ENCODE measurements at places on chromosomes 6 and 20. TPM values are rescaled to one million over a fixed set of nuclear protein-coding genes. Genes with fewer than 3 reads are reported as not detected.

Gene PBX2
- 93.4 TPM for total RNA-seq

Gene MRPS26
- 101 TPM for total RNA-seq

Gene DNMT3B
- 2.7 TPM for total RNA-seq

Gene KIF6
- total RNA-seq: 0.40 TPM

Gene POU3F2
- not detected for total RNA-seq

Gene DYNLT2
- 0.50 TPM for total RNA-seq

Gene ADGRF1
- total RNA-seq: 15.1 TPM

DNA sequence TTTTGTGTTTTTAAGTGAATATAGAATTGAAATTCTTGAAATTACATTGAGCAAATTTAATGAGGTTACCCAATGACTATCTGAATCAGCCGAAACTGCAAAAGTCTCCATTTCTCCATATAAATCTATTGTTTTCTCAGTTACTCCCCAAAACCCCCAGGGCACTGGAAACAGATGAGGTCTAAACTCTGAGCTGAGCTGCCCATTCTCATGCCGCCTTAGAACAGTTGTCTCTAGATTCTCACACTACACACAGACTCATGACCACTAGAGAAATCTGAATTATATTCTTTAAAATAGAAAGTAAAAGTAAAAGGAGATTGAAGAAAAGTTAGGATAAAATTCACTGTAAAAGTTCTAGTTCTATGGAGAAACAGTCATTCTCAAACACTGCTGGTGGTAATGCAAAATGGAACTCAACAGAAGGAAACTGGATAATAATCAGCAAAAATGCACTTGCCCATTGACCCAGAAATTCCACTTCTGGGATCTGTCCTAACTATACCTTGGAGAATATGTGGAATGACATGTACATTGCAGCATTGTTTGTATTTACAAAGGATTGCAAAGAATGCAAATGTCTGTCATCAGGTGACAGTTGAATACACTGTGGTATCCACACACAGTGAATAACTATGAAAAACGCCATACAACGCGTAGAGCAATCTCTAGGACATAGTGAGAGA is 125.5 kb downstream of the IPCEF1 start:
- no peak overlapping the region for H3K27ac ChIP-seq
- no peaks in the 10 kb centered on the region for H3K27me3 ChIP-seq
- no peak overlapping the region for H3K4me3 ChIP-seq
- DNase-seq: no peak
- H3K36me3 ChIP-seq: no peaks in the 10 kb centered on the region

- no peak overlapping the region for H3K4me3 ChIP-seq
- no peak overlapping the region for H3K27ac ChIP-seq
- DNase-seq: no peak
- H3K27me3 ChIP-seq: no peaks in the 10 kb centered on the region
- peaks cover 4% of the 10 kb centered on the region for H3K4me1 ChIP-seq
Measured at GRCh38 chr6:119333707-119334295, 15.8 kb downstream of the MAN1A1 start.

DNA sequence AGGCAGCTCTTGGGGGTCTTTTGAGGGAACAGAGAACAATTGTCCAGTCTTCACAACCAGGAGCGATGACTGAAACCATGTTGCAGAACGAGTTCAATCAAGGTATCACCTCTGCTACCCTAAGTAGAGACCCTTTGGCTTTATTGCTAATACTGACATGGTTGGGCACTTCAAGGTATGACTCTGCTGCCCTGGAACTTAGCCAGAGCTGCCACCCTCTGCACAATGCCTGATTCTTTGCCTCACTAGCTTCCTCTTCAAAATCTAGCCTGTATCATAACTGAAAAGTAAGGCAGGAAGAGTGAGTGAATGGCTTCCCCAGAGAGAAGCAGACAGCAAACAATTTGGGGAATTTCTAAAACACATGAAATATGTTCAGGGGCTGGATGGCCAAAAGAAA is 592.7 kb upstream of the NRSN1 start:
- H3K4me1 ChIP-seq: peaks cover 19% of the 10 kb centered on the region
- DNase-seq: peak; percentile 53
- no peaks in the 10 kb centered on the region for H3K27me3 ChIP-seq
- no peaks in the 10 kb centered on the region for H3K36me3 ChIP-seq

DNA sequence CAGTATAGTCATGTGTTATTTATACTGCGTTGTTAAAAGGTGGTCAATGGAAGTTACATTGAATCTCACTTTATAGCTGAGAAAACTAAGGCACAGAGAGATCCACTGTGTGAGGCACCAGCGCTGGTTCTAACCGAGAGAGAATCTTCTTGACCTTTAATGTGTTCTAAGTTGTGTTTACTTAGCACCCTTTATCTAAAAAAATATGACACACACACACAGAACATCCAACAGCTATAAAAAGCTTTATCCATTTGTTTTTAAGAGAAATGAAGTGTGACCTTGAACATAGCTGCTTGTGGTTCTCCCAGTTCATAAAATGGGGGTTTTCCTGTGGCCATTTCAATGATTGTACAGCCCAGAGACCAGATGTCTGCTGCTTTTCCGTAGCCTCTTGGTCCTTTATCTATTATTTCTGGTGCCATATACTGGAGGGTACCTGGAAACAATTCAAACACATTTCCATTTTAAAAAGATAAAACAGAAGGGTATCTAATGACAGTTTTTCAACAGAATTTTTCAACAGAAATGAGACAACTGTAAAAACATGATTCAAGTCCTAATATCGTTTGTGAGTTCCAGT is 54.8 kb upstream of the MAP7 start:
- no peak overlapping the region for H3K4me3 ChIP-seq
- H3K27me3 ChIP-seq: no peaks in the 10 kb centered on the region
- H3K27ac ChIP-seq: no peak overlapping the region

DNA sequence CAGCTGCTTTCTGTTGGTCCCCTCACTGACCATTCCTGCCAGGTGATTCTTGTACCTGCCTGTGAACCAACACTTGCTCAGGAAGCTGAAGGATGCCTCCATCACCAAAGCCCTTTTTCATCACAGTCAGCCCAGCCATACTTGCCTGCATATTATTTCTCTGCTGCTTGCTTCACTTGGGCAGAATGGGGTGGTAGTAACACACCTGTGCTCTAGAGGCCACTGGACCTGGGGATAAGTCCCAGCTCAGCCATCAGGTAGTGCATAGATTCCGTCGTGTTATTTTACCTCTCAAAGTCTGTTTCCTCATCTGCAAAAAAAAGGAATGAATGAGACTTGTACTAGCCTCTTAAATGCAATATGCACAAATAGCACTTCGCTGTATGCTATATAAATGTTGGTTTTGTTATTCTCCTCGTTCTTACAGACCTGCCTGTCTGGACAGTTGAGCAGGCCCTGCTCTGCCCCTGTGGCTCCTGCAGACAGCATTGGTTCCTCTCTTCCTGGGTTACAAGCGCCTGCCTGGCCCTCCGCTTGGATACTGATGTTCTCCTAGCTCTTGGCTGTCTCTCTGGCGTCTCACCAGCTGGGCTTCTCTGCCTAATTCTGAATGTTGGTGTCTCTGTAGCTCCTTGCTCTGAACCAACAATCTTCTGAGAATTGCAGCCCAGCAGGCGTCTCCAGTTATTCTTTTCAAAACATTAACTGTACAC is 151.8 kb downstream of the UNC5CL start:
- no peaks in the 10 kb centered on the region for H3K36me3 ChIP-seq
- H3K27ac ChIP-seq: no peak overlapping the region
- DNase-seq: no peak

- no peak overlapping the region for H3K27ac ChIP-seq
- no peaks in the 10 kb centered on the region for H3K36me3 ChIP-seq
- no peak overlapping the region for H3K4me3 ChIP-seq
Measured at GRCh38 chr6:71199736-71200135, 88.9 kb upstream of the OGFRL1 start.

DNA sequence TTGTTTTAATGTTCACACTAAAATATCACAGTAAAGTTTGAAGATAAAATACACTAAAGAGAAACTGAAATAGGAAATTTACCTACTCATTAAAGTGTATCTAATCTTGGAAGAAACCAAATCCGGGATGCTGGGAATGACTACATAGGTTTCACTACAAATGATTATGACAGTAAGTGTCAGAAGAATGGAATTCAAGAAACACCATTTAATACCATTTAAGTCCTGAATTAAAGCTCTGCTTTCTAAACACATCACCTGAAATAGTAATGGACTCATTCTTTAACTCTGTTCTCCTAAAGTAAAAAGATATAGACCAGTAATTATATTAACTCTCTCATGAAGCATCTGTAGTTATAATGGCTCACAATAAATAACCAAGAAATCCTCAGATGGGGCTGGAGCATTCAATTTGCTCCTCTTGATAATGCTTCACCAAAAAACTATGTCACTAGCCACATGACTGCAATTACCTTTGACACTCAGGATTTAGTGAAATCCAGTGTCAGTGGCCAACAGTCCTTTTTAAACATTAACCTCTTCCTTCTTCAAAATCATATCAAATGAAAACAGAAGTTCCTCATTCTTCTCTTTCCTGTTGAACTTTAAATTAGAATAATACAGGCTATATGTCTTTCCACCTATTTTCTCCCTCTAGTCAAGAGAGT is 41.4 kb downstream of the MAP7 start:
- DNase-seq: no peak
- H3K4me1 ChIP-seq: peaks cover 16% of the 10 kb centered on the region
- no peaks in the 10 kb centered on the region for H3K36me3 ChIP-seq
- no peaks in the 10 kb centered on the region for H3K27me3 ChIP-seq

- no peak overlapping the region for H3K4me3 ChIP-seq
- no peak for DNase-seq
- peaks cover 39% of the 10 kb centered on the region for H3K4me1 ChIP-seq
- no peak overlapping the region for H3K27ac ChIP-seq
- peaks cover 33% of the 10 kb centered on the region for H3K27me3 ChIP-seq
Measured at GRCh38 chr20:20363434-20363798, 4.5 kb upstream of the INSM1 start.

GRCh38 chr20:17161673-17162481 is 65.0 kb upstream of the PCSK2 start:
- no peaks in the 10 kb centered on the region for H3K4me1 ChIP-seq
- no peak overlapping the region for H3K27ac ChIP-seq
- DNase-seq: no peak
- no peak overlapping the region for H3K4me3 ChIP-seq

DNA sequence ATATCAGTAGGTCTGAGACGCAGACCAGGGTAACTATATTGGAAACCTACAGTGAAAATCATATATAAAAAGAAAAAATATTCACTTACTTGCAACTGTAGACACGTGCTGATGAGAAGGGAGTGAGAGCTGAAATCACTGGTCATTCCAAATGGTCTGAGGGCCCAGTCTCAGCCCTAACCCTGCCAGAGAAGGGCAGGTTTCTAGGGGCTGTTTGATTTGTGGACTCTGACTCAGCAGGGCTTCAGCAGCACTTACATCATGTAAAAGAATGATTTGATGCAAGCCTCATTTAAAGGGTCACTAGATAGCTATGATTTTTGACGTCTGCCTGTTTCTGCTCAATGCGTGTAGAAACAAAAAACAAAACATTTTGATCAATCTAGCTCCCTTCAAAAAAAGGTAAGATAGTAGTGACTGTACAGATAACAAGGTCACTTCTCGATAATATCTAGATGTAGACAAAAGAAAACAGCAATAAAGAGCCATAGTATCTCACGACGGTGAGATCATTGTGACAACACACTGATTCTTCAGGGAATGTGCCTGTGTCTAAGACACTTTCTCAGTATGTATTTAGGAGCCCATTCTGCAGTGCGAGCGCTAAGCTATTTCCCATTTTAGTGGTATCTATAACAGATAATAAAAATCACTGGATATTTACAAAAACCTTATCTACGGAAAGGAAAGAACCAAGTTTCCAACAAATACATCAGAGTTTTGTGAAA is 307.2 kb downstream of the HIVEP2 start:
- no peaks in the 10 kb centered on the region for H3K4me1 ChIP-seq
- H3K27me3 ChIP-seq: no peaks in the 10 kb centered on the region
- H3K4me3 ChIP-seq: no peak overlapping the region
- H3K36me3 ChIP-seq: no peaks in the 10 kb centered on the region

GRCh38 chr20:37225146-37225545 is 36.5 kb downstream of the GHRH start:
- no peaks in the 10 kb centered on the region for H3K27me3 ChIP-seq
- peaks cover 62% of the 10 kb centered on the region for H3K36me3 ChIP-seq
- H3K4me1 ChIP-seq: no peaks in the 10 kb centered on the region

DNA sequence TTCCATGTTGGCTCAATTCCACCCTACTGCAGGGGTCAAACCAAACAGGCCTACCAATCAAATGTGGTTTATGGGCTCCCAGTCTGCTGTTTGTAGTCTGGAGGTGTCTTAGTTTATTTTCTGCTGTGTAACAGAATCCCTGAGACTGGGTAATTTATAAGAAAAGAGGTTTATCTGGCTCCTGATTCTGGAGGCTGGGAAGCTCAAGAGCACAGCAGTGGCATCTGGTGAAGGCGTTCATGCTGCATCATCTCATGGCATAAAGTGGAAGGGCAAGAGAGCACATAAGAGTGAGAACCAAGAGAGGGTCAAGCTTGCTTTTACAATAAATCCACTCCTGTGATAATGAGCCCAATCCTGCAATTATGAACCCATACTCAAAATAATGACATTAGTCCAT is 85.4 kb downstream of the C6orf52 start:
- no peaks in the 10 kb centered on the region for H3K36me3 ChIP-seq
- DNase-seq: no peak
- H3K27me3 ChIP-seq: no peaks in the 10 kb centered on the region
- H3K27ac ChIP-seq: no peak overlapping the region
- no peak overlapping the region for H3K4me3 ChIP-seq
- peaks cover 13% of the 10 kb centered on the region for H3K4me1 ChIP-seq

- DNase-seq: no peak
- H3K4me3 ChIP-seq: no peak overlapping the region
- peaks cover 25% of the 10 kb centered on the region for H3K4me1 ChIP-seq
Measured at GRCh38 chr20:63518351-63518861, 2.2 kb upstream of the PPDPF start.

DNA sequence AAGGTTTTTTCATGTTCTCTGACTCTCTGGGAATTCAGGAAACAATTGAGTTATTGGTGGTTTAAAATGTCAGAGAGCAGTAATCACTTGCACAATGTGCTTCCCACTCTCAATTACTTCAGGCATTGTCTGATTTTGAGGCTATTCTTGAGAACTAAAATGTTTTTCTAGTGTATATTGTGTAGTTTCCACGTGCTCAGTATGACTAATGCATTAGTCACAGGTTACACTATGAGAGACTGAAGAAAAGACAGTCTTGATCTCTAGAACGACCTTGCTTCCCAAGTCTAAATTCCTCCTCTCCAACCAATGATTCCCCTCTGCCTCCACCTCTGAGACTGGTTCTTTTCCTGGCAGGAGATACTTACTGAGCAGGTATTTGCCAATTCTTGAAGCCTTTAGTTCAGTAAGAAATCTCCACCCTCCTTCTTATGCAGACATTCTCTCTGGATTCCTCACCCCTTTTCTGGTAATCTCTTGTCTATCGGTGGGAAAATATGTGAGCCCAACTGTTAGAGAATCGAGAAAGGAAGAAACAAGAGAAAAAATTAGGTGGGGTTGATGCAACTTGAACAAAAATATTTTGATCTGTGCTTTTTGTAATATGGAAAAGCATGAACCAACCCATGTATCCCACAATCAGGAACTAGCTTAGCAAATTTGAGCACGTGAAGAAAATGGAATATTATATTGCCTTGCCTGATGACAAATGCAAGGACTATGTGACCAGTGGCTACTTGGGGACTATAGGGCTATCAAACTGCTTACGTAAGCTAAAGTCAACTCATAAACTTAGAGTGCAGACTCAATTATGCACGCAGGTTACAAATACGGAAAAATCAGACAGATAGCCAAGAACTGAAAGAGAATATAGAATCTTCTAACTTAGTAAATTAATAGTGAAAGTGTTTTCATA is 61.1 kb upstream of the SLC22A16 start:
- no peak for DNase-seq
- no peak overlapping the region for H3K4me3 ChIP-seq
- H3K4me1 ChIP-seq: no peaks in the 10 kb centered on the region
- peak overlapping the region; percentile 5 for H3K27ac ChIP-seq
- no peaks in the 10 kb centered on the region for H3K36me3 ChIP-seq
- H3K27me3 ChIP-seq: no peaks in the 10 kb centered on the region
